ENCODE measurements at places on chromosomes 1 and 21.

DNA sequence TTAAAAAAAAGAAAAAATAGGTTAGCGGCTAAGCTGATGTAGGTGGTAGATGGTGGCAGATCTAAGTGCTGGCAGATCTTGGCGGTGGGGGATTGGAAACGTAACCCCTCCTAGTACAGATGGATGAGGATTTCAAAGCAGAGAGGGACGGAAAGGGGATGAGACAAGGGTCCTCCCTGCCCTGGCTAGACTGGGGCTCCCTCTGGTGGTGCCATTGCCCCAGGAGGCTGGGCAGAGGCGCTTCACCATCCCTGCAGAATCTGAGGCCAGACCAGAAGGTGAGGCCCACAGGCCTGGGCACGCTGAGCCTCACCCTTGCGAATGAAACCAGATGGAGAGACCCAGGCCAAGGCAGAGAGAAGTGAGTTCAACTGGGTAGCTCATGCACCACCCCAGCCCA, 7.0 kb upstream of the PLEKHA6 start:
- no peak for DNase-seq

DNA sequence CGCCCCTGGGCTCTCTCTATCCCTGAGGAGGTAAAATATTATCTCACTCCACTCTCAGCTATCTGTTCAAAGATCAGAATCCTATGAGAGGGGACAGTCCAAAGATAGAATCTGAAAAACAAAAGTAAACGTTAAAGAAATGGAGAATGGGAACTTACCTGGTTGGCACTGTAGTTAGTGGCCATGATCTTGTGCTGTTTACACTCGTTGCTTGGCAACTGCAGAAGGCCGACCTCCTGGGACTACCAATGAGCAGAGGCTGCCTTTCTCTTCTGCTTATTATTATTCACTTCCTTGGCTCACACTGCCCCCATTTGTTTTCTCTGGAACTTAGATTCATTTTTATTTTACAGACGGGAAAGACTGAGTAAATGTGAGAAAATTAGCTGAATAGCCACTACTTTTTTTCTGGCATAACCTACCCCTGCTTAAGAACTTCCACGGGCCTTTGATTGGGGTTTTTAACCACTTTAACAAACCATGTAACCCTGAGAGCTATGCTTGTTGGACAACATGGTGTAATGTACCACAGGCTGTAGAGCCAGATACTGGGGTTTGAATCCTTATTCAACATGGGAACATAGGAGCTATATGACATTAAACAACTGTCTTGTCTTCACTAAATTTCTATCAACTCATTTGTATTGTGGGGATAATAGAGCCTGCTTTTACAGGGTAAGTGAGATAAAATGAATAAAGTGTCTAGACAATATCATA, at the start of gene CFAP126:
Gene CFAP126 (minus strand): TSS at position 193 of the 717 bp plus-strand sequence. CDS start 8 bp downstream, at position 185.
- no peak for DNase-seq

DNA sequence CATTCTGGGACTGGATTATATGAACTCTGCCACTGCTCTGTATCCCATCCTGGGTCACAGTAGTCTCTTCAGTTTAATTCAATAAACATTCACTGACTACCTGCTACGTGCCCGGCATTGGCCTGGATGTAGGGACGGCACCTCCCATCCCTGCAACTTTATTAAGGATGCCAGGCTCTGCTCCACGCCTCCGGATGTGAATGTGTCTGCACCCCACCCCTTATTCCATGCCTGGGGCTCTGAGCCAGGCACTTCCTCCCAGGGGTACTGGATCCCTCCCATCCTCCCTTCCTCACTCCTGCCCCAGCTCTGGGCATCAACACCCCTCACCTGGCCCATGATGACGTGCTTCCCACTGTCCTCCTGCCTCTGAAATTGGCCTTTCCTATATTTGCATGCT, 53.7 kb downstream of the KCNN3 start:
- DNase-seq = no peak

DNA sequence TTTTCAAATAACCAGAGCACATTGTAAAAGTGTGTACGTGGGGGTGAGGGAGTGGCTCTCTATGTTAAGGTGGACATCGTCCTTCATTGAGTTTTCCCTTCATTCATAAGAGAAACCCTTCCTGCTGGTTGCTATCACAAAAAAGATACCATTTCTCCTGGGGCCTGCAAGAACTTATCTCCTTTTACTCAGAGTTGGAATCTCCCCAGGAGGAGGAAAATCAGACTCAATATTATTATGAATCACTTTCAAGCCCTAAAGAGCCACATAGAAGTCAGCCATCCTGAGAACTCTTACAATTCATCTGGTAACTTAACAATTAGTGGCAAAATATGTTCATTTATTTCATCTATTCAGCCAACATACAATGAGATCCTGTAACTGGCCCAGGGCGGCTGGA, 27.1 kb upstream of the TGFBR3 start:
- DNase-seq = no peak

DNA sequence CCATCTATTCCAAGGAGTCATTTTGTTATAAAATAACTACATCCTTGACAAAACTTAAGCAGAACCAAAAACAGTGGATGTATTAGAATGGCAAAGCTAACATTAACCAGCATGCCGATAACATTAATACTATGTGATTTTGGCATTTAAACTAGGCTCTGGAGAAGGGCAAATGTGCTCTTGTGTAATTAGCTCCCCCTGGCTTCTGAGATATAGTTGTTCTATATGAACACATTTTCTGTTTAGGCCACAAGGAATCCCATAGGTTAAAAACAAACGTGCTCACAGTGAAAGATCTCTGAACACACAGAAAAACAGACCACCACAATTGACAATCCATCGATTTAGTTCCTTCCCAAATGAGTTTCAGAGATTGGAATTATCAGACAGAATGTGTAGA, 57.4 kb upstream of the TARS2 start:
- no peak for DNase-seq

- DNase-seq = peak; percentile 58
Measured at GRCh38 chr1:27602462-27603308, 1.3 kb downstream of the AHDC1 start.

DNA sequence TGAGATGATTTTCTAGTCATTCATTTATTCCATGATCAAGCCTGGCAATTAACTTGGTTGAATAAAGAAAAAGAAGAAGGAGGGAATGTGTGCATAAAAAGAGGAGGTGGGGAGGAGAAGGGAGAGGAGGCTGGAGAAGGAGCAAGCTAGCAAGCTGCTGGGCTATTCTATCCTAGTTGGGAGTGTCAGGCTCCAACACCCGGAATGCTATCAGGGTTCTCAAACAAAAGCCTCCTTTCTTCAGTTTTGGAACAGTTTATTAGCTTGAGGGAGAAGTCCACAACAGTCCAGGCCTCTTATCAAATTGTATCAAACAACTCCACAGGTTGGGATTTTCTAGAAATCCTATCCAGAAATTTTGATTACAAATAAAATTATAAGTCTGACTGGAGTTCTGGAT, 80.0 kb downstream of the BCAR3 start:
- DNase-seq = no peak

GRCh38 chr1:238265866-238266265, 375.1 kb upstream of the ZP4 start:
- DNase-seq = no peak

- DNase-seq = no peak
Measured at GRCh38 chr21:46005081-46005480, 23.5 kb downstream of the COL6A1 start.

DNA sequence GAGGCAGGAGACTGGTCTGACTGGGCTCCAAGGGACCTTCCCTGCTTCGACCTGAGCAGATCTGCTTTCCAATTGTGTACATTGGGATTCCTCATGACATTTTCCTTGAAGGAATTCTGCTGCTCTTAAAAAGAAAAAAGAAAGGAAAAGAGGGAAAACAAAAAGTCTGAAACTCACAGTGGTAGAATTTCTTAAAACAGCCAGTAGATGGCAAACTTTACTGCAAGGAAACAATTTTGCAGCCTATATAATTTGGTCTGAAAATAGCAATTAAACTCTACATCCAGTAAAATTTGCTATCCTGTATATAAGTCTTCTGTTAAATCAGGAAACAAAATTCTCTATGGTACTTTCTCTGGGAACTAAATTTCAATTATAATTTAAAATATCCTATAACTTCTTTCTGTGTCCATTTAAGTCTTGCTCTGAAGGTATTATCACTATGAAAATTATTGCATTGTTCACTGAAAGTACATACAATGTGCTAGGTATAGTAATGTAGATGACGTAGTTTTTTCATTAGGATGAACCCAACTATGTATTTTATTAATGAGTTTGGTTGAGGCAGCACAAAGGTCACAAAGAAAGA, 59.8 kb downstream of the CRB1 start:
- DNase-seq = no peak

GRCh38 chr1:102821707-102822106, 286.6 kb downstream of the COL11A1 start:
- DNase-seq = no peak

DNA sequence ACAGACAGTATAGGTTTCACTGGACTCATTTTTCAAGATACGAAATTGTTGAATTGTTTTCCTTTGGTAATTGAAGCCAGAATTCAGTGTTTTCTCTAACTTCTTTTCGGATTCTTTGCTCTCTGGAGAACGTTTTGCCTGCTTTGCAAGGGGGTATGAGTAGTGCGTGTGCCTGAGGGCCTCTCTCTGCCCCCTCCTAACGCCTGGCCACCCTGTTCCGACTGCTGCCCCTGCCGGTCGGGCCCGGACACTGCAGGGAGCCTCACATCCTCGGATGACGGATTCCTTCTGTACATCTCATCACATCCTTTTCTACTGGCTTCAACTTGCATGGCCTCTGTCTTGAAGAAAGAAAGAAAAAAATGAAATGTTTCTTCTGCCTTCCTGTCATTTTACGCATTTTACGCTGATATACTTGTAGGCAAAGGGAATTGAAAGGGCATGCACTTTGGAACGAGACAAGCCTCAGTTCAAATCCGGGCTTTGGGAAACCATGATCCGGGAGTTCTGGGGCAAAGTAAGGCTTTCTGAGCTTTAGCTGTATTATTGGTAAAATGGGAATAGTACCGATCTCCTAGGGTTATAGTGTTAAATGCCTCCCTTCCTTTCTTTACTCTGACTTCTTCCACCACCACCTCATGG, 65.1 kb downstream of the DISC1 start:
- no peak for DNase-seq

DNA sequence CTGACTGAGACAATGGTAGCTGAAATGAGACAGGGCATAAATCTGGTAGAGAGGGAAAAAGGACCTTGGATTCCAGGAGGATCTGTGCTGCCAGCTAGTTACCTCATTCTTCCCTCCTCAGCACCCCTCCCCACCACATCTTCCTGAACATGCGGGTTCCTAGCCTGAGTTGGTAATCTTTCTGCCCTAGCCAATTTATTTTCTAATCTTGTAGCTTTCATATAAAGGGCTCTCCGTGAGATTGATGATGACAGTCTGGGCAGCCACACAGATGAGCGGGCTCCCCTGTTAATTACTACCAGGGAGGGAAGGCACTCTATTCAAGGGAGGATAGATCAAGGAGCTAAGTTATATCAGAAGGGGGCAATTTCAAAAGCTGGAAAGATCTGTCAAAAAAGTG, 20.2 kb downstream of the ARHGEF11 start:
- DNase-seq = no peak

DNA sequence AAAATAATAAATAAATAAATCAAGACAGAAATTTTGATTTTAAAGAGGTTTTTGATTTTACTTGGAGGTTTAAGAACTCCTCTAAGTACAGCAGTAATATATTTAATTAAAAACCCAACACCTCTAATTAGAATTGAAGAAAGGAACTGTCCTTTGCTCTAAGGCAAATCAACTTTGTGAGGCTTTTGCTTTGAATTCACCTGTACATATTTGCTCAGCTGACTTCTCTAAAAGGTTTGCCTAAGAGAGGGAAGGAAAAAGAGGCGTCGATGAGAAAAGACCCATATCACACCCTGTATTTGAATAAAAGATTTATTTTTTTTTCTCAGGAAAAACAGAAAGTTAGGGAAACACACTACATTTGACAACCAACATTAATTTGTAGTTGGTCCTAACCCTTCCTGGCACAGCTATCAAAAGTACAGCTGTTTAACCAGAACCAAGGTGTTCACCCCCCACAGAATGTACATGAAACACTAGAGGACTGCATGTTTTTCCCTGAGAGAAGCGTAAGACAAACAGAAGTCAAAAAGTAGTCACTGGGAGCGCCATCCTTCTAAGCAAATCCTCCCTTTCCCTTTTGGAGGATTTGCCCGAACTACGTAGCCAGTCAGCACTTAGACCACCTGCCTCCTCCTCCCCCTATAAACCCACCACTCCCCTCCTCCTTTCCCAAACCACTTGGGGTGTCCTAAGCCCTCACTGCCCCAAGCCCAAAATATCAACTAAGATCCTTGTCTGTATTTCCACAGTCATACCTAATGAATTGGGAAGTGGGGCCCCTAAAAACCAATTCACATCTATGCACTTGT, 4.9 kb downstream of the MCL1 start:
- DNase-seq = no peak

DNA sequence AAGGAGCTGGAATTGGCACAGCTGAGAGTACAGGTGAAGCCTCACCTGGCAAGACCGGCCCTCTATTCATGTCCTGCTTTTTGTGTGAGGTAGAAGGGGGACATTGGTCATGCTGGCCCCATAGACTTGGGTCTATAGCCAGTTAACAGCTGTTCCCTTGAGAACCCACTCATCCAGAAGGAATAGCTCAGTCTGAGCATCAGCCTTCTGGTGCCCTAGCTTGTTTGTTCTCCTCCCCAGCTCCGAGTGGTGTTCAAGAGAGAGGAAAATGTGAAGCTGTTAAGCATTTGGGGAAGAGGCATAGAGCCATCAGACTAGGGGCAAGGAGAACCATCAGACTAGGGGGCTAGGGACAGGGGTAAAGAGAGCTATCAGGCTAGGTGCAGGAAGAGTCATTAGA, 290.9 kb downstream of the SIPA1L2 start:
- DNase-seq = no peak

- DNase-seq = no peak
Measured at GRCh38 chr21:15442743-15443469, 286.9 kb upstream of the USP25 start.

DNA sequence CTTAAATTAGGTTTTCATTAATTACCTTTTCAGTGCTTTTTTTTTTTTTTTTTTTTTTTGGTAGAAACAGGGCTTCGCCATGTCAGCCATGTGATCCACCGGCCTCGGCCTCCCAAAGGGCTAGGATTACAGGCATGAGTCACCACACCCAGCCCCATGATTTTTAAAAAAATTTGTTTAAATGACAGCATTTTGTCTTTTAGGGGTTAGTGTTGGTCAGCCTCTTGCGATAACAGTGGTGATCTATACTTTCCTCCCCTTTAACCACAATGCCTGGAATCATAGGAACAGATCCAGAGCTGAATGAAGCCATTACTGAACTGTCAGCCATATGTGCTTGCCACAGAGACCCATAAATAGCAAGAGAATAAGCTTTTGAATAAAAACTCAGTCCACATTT, 73.9 kb downstream of the CACHD1 start:
- DNase-seq = no peak

- no peak for DNase-seq
Measured at GRCh38 chr1:63976006-63976405, 202.2 kb downstream of the ROR1 start.

- peak; percentile 61 for DNase-seq
Measured at GRCh38 chr1:116817582-116818064, 63.4 kb downstream of the CD2 start.

GRCh38 chr1:30911059-30911954, 2.7 kb upstream of the SDC3 start:
- peak; percentile 67 for DNase-seq
